ENCODE measurements at places on chromosomes 6 and 20.

DNA sequence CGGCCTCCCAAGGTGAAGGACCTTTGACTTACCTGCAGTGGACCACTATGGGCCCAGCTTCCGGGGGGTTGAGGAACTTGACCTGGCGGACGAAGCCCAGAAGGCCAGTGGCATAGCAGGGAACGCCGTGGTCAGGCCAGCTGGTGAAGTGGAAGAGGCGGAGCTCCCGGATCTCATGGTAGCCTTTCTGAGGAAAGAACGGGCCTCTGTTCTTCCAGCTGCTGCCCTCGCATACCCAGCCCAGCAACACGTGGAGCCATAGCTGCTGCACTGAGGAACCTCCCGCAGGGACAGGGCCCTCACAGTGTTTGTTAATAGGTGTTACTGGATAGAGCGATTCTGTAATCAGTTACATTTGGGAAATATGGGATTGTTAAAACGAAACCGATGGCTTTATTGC, 492.1 kb upstream of the CHD6 start:
- DNase-seq = no peak

DNA sequence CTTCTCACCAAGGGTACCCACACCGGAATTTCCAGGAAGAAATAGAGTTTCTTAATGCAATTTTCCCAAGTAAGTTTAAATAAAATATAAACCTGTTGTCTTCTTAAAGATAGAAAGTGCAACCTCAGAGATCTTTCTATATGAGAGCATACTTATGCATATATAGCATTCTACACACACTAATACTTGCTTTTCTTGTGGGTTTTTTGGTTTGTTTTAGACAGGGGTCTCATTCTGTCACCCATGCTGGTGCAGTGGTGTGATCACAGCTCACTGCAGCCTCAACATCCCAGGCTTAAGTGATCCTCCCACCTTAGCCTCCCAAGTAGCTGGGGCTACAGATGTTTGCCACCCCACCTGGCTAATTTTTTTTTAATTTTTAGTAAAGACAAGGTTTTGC, 15.7 kb downstream of the AMD1 start:
- DNase-seq = no peak

- no peak for DNase-seq
These were observed 77.5 kb downstream of the C6orf118 start for GRCh38 chr6:165231581-165232561.

DNA sequence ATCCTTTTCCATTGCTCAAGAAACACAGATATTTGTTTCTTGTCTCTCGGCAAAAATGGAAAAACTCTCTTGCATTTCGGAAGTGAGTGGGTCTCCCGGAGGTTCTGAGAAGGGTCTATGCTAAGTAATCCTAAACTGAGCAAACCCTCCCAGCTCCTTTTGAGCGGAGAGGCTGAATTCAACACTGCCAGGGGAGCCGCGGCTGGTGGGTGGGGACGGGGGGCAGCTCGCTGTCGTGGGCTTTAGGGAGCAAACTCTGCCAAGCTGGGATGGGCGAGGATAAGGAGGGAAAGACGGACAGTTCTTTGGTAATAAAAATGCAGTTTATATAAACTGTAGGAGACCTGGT, 211.4 kb downstream of the FOXC1 start:
- no peak for DNase-seq

- DNase-seq = no peak
These were observed 9.2 kb downstream of the NRN1 start for GRCh38 chr6:5997420-5997987.

- no peak for DNase-seq
These were observed 248.3 kb downstream of the GMPR start for GRCh38 chr6:16486661-16487060.

GRCh38 chr6:63543982-63544381, 28.3 kb upstream of the LOC128125822 start:
- DNase-seq = no peak

- no peak for DNase-seq
These were observed 31.4 kb downstream of the PRDM1 start for GRCh38 chr6:106117579-106117978.

DNA sequence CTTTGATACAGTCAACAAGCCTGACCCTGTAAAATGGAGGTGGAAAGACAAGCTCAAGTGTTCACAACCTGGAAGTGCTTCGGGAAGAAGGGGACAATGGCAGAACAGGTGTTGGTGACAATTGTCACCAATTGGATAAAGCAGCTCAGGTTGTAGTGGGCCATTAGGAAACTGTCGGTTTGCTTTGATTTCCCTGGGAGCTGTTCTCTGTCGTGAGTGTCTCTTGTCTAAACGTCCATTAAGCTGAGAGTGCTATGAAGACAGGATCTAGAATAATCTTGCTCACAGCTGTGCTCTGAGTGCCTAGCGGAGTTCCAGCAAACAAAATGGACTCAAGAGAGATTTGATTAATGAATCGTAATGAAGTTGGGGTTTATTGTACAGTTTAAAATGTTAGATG, 15.0 kb downstream of the CCR6 start:
- DNase-seq = no peak

DNA sequence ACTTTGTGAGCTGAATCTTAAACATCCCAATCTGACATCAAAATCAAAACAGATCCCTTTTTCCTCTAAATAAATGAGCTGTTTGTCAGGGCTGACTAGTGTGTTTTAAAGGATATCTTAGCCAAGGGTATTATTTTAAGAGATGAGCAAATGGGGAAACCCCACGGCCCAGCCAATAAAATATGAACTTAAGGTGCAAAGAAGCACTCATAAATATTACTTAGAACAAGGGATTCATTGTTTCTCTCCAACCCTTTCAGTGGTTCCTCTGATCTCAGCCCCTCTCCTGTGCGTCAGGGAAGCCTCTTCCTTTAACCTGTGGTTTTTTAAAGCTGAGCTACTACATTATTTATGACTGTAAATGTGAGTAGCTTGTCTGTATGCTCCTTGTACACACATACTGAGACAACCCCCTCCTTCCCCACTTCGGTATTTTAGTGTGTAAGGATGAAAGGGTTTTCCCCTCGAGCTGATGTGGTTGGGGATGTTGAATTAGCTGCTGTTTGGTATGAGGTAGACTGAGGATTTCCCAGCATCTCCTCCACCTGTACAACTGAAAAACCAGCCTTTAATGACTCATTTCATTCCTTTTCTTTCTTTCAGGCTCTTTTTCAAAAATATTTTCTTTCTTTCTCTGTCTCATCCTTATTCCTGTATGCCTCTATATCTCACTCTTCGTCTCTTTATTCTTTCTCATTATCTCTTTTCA, 6.5 kb downstream of the BMP5 start:
- no peak for DNase-seq

DNA sequence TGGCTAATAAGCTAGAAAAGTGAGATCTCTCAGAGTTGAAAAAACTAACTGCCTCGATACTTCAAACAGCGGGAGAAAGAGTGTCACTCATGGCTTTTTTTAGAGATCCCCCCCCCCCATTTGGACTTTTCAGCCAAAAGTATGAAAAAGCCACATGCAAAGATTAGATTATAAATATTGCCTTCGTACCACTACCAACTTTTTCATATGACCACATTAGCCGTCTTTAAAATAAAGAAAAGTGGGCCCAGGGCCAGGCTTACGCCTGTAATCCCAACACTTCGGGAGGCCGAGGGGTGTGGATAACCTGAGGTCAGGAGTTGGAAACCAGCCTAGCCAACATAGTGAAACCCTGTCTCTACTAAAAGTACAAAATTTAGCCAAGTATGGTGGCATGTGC, 4.4 kb downstream of the PGK2 start:
- DNase-seq = no peak

DNA sequence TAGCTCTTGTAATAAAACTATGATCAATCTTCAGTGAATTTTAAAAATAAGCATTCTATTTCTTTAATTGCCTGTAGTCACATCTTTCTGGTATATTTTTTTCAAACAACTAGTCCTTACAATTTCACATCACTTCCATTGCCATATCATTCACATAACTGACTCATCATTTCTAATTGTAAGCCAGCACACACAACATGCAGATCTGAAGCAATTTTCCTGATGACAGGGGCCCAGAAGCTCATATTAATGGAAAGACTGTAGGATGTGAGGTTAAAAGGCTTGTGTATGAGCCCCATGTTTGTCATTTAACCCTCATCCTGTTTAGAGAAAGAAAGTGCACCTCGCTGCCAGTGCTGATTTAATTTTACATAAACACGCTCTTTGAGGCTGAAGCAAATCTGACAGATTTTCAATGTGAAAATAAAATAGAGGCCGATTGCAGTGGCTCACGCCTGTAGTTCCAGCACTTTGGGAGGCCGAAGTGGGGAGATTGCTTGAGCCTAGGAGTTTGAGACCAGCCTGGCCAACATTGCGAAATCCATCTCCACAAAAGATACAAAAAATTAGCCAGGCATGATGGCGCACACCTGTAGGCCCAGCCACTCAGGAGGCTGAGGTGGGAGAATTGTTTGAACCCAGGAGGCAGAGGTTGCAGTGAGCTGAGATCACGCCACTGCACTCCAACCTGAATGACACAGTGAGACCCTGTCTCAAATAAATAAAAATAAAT, 40.1 kb upstream of the LTV1 start:
- no peak for DNase-seq

- no peak for DNase-seq
These were observed 20.2 kb downstream of the ADGRF4 start for GRCh38 chr6:47718571-47718970.

DNA sequence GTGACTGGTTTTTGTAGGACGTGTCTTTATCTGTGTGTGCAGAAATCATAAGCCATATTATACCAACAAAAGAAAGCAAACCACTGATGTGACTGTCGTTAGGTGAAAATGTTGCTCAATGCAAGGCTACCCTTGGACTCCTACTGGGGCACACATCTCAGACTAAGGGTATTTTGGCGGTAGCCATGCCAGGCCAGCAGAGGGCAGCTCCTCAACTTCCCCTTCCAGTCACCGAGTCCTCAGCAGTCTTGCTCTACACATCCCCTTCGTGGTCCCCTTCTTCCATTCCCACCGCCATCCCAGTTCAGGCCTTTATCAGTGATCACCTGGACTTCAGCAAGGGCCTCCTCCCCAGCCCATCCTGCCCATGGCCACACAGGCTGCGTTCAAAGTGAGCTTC, 113.7 kb upstream of the GGTLC1 start:
- no peak for DNase-seq

GRCh38 chr6:16993396-16993795, 108.5 kb upstream of the STMND1 start:
- DNase-seq = no peak

- no peak for DNase-seq
These were observed 37.0 kb upstream of the MAS1 start for GRCh38 chr6:159853754-159854153.

- DNase-seq = no peak
These were observed 374.9 kb upstream of the FLRT3 start for GRCh38 chr20:14712302-14712739.

DNA sequence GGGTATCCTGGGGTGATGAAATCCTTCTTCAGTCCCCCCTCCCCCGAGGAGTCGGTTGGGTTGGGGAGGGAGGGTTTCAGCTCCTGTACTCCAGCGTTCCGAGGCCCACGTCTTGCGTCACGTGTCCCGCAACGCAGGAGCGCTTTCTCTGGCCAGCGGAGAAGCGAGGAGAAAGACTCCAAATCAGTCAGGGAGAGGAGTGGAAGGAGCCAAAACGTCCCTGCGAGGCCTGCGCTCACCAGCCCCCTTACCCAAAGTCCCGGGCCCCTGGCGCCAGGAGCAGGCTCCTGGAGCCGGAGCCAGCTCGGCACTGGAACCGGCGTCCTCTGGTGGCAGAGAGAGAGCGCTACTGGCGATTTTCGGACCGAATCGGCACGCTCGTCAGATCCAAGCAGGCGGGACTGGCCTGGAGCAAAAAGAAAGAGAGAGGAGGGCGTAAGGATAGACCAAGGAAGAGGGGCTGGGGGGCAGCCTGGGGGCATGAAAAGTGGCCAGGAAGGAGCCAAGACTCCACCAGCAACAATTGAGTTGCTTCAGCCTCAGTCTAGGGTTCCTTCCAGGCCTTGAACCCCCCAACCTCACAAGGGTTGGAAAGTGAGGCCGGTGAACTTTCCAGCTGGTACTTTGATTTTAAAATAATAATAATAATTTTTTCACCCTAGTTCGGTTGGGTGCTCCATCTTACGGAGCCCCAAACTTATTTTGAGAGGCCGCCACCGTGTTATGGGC, at the start of gene GNAS:
Gene GNAS (plus strand): TSS at position 174 of the 729 bp plus-strand sequence.
- DNase-seq = peak; percentile 76

- DNase-seq = no peak
These were observed 191.2 kb upstream of the PREP start for GRCh38 chr6:105593805-105594671.

- DNase-seq = no peak
These were observed 20.3 kb downstream of the RIN2 start for GRCh38 chr20:19778404-19778803.

- DNase-seq = no peak
These were observed 83.9 kb downstream of the MAP3K7 start for GRCh38 chr6:90502866-90503407.

- no peak for DNase-seq
These were observed 1359.4 kb upstream of the GJE1 start for GRCh38 chr6:140773276-140773675.

DNA sequence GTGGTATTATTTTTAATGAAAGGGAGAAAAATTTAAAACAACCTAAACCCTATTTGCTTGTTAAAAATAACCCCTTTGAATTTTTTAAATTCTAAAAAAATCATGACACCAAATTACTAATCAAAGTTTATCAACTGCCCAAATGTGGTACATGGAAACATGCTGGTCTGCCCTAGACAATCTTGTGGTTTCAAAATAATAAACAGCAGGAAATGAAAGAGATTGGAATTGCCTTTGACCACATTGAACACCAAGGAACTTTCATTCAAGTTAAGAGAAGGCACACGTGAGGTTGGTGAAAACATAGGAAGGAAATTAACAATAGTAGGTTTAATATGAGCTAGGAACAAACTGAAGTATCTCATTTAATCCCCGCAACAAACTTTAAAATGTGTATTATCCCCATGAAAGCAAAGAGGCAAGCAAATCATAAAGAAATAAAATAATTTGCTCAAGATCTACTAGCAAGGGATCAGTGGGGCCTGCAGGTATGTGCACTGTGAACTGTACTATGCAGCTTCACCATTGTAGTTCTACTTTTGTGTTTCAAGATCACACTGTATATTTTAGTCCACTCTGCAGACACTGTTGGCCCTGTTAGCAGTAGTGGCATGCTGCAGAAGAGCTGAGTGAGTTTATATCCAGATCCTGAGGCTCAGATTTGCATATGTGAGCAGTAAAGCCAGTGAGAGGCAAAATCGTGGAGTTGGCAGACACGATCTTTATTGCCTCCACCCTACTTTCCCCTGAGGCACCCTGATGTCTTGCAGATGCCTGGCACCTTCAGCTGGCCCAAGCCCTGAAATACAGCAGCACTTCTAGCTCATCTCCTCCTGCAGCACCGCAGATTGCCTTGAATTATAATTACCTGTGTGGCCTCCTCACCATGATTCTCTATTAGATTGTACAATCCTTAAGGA, 157.8 kb upstream of the TENT5A start:
- DNase-seq = no peak

GRCh38 chr20:60372822-60373221, 414.6 kb downstream of the CDH26 start:
- no peak for DNase-seq

- DNase-seq = no peak
These were observed at the start of gene MRAP2 for GRCh38 chr6:84033523-84034451. TSS of gene MRAP2 (plus strand) at chr6:84033772. CDS start at chr6:84055319, 21,547 bp downstream.

- no peak for DNase-seq
These were observed 9.5 kb upstream of the SIGLEC1 start for GRCh38 chr20:3721912-3722311.
